ENCODE measurements at places on chromosomes 11 and 22. TPM values are rescaled to one million over a fixed set of nuclear protein-coding genes. Genes with fewer than 3 reads are reported as not detected.

The OR10A5 gene
- total RNA-seq, result not detected

The MIOX gene
- total RNA-seq, result 1.4 TPM

The CD3G gene
- total RNA-seq, result not detected

The CCDC116 gene
- total RNA-seq, result 0.63 TPM

The RASD2 gene
- 0.95 TPM for total RNA-seq

The CLTCL1 gene
- 7.2 TPM for total RNA-seq

The ISX gene
- not detected for total RNA-seq

The RIN1 gene
- 15.5 TPM for total RNA-seq

The NXPE4 gene
- total RNA-seq, result not detected

The MUC5AC gene
- total RNA-seq, result 0.09 TPM

The ARHGAP42 gene
- total RNA-seq, result 16.1 TPM

The CDC42BPG gene
- 33.8 TPM for total RNA-seq

The CASP5 gene
- total RNA-seq, result not detected

The HSPB2 gene
- total RNA-seq, result 0.80 TPM

The FADD gene
- 47.8 TPM for total RNA-seq

The PPFIBP2 gene
- total RNA-seq, result 13.6 TPM

The UPB1 gene
- total RNA-seq, result 0.80 TPM

The CCDC15 gene
- total RNA-seq, result 2.7 TPM

The TSPAN18 gene
- not detected for total RNA-seq

The KRTAP5-8 gene
- not detected for total RNA-seq

The PNPLA5 gene
- total RNA-seq, result not detected

The ALKBH3 gene
- total RNA-seq, result 60.7 TPM
